ELR (cell line): ENCODE measurements at places on chromosomes 2 and 18.

GRCh38 chr2:84989927-84990326, 19.0 kb downstream of the KCMF1 start:
- DNase-seq = no peak

DNA sequence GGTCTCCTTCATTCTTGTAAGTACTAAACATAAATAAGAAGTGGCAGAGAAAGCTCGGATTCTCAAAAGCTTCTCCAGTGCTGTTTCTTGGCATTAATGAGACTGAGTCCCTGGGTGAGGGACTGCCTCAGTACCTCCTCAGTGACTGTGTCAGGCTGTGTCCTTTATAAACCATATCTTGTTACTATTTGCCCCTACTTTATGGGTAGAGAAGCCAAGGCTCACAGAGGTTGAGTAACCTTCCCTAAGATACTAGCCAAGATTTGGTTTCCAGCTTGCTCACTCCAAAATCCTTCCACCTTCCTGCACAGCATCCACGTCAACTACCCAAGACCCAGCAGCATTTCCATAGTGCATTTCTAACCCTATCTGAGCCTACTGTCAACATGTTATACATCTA, 55.6 kb downstream of the THUMPD2 start:
- DNase-seq = no peak

GRCh38 chr2:47038656-47039488, 116.2 kb downstream of the STPG4 start:
- no peak for DNase-seq

DNA sequence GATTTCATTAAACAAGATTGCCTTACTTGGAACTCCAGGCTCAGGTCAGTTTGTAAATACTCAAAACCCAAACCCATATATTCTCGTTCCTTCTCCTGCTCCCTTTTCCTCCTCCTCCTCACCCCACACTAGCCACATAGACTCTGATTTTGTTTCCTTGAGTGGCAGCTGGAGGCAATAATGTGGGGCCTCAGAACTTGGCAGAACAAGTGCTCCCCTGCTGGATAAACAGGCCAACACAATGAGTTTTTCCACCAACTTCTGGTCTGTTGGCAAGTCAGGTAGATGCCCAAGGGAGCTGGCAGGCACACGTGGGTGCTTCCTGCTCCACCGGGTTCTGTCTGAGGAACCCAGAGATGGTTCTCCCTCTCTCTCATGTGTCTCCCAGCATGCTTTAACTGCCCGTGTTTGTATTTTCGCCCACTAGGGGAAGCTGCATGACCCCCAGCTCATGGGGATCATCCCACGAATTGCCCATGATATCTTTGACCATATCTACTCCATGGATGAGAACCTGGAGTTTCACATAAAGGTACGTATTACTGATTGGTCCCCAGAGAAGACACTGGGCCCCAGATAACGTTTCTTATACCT, 61.9 kb downstream of the KIF5C start:
- no peak for DNase-seq

DNA sequence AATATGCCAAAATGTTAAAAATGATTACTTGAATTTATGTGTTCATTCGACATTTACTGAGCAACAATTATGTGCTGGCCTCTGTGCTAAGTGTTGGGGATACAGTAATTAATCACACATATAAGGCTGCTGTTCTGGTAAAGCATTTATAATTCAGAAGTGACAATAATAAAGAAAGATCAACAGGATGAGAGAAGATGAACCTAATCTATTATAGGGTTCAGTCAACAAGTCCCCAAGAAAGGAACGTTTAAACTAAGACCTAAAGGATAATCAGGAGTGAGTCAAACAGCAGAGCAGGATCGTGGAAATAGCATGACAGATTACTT, 60.1 kb upstream of the COX7A2L start:
- DNase-seq = peak; percentile 41

DNA sequence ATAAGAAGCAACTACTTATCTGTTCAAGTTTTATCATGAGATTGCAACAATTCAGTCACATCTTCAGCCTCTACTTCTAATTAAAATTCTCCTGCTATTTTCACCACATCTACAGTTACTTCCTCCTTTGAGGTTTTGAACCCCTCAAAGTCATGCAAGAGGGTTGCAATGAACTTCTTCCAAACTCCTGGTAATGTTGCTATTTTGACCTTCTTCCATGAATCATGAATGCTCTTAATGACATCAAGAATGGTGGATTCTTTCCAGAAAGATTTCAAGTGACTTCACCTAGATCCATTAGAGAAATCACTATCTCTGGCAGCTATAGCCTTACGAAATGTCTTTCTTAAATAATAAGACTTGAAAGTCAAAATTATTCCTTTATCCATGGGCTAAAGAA, 1052.8 kb upstream of the NRXN1 start:
- DNase-seq = no peak

DNA sequence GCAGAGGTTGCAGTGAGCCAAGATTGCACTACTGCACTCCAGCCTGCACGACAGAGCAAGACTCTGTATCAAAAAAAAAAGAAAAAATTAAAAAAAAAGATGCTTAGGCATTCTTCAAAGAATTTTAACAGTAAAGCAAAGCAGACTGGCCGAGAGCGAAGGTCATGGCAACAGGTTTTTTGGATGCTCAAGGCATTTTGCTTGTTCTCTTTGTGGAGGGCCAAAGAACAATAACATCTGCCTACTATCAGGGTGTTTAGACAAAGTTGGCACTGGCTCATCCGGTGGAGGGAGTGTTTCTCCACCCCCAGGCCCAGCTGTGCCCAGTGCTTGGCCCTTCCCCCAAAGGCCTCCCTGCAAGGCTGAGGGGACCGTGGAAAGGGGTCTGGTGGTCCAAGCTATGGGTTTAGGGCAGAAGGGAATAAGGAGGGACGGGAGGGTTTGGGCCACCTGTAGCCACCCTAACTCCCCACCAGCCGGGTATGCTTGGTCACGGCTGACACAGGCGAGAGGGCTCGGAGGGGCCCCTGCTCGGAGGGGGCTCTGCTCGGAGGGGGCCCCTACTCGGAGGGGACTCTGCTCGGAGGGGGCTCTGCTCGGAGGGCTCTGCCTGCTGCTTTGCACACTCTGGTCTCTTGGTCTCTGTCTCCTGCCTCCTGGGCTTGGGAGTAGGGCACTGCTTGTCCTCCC, 26.7 kb upstream of the ALLC start:
- DNase-seq = no peak

- no peak for DNase-seq
These were observed 12.3 kb upstream of the NEU4 start for GRCh38 chr2:241796610-241797138.

DNA sequence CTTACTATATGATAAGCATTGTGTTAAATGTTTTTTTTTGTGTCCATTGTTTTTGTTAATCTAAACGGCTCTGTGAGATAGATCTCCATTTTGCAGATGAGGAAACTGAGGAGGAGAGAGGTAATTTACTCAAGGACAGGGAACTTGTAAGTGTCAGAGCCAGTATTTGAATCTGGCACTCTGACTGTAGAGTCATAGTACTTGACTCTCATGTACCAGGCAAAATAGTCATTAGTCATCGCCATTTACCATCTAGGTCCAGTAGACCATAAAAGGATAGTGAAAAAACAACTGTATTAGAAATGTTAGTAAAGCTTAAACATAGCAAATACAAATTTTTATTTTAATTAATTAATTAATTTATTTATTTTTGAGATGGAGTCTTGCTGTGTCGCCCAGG, 4.8 kb downstream of the PSMD14 start:
- DNase-seq = peak; percentile 63

GRCh38 chr18:48517048-48517447, 21.8 kb upstream of the CTIF start:
- no peak for DNase-seq

DNA sequence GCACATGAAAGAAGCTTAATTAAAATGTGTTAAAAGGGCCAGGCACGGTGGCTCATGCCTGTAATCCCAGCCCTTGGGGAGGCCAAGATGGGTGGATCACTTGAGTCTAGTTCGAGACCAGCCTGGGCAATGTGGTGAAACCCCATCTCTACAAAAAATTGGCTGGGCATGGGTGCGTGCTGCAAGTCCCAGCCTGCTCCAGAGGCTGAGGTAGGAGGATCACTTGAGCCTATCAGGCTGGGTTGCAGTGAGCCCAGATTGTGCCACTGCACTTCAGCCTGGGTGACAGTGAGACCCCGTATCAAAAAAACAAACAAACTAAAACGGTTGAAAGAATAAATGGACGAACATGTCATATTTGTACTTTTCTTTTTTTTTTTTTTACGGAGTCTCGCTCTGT, 26.0 kb downstream of the REL start:
- no peak for DNase-seq

GRCh38 chr2:194155431-194155830, 1501.6 kb upstream of the SLC39A10 start:
- DNase-seq = no peak

GRCh38 chr2:121333834-121334558, 49.0 kb upstream of the TFCP2L1 start:
- DNase-seq = no peak

DNA sequence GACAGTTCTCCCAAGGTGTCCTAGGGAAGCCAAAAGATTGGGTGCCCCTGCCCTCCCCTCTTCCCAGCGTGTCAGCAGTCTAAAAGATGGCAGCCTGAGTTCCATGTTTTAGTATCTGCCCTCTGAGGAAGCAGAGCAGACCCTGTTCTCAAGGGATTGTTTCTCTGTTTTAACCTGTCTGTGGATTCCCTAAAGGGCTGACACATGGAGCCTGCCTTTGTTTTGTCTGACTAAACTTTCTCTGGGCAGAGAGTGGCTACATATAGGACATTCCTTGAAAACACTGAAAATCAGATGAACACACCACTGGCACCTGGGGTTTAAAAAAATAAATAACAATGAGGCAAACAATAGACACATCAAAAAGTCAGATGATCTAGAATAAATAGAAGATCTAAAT, 337.6 kb downstream of the KIAA1328 start:
- DNase-seq = no peak

- no peak for DNase-seq
These were observed 324.7 kb downstream of the NRXN1 start for GRCh38 chr2:50707196-50707595.

DNA sequence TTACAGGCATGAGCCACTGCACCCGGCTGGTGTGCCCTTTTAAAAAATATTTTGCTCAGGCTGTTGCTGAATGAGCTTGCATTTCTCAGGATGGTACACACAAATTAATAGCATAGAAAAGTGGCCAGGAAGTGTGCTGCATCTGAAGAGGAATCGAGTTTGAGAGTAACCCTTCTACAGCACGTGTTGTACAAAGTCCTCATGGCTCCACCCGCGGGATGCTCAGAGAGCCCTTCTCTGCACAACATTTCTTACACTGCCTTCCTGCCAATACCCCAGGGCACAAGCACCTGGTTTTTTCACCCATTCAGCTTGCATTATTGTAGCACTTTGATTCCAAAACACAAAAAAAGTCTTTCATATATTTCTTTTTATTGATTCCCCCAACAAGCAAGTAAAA, 90.1 kb upstream of the NEDD4L start:
- DNase-seq = no peak

DNA sequence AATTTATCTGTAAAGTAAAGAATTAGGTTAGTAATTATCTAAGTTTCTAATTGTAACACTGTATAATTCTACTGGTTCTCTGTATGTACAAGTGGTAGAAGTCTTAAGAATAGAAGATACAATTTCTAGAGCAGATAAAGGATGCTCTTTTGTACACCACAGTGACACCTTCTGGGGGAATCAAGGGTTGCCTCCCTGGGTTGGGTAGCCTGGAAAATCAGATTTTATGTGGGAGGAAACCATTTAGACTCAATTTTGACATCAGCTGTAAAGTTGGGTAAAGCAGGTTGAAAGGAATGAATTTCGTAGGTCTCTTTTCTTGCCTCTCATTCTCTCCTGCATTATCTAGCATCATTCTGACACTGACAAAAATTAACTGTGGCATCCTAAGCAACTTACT, 354.8 kb downstream of the DCC start:
- no peak for DNase-seq

- no peak for DNase-seq
These were observed 16.9 kb downstream of the IL1RN start for GRCh38 chr2:113144259-113144658.

DNA sequence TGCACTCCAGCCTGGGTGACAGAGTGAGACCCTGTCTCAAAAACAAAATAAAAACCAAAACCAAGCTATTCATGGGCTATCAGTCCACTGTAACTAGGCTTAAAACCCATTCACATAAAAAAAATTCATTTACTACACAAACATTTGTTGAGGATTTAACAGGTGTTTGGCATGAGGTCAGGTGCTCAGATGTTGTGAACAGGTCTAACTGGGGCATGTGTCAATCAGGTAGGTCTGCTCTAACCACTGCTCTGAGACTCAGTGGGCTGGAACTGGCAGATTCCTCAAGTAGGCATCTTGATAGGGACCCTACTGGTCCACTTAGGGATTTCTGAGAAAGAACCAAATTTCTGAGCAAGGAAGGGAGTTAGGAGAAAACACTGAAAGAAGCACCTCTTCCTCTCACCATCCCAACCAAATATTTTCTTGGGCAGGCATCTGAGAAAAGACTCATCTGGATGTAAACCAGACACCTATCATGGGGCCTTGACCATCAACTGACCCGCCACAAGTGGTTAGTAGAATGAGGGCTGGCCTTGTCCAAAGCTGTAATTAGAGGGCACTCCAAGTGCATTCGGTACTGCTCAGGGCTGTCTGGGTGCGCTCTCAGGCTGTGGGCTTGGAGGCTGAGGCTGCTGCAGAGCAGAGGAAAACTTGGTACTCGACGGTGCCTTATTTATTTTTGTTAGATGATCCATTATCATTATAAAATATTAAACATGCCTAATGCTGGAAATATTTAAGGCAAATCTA, 33.9 kb downstream of the WIPF1 start:
- no peak for DNase-seq

DNA sequence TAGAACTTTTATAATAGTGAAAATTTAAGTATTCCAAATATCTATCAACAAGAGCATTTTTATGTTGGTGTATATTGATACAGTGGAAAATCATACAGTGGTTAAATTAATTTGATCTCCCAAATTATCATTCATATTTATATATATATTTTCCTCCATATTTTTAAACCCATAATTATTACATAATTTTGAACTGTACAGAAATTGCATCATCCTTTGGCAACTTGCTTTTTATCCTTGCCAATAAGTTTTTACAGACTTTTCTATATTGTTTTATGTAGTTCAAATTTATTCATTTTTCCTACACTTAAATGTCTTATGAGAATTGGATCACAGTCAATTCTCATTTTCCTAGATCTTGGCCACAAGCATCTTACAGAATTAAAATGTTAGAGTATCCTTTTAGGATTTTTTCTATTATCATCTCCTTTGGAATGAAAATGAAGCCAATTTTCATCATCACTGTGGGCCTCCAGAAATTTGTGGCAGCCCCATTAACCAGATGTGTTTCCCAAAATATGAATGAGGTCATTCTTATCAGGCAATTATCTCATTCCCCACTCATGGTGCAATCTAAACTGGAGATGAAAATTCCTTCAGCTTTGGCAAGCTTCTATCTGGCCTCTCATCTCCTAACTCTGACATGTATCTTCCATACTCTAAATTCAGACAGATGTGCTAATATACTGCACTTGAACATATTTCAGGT, 94.2 kb upstream of the DLGAP1 start:
- DNase-seq = no peak

GRCh38 chr2:43223521-43224001, 2.8 kb downstream of the ZFP36L2 start:
- DNase-seq = peak; percentile 59

- DNase-seq = no peak
These were observed 97.0 kb downstream of the NEB start for GRCh38 chr2:151637271-151637781.
